ENCODE measurements at places on chromosomes 16 and 17.

DNA sequence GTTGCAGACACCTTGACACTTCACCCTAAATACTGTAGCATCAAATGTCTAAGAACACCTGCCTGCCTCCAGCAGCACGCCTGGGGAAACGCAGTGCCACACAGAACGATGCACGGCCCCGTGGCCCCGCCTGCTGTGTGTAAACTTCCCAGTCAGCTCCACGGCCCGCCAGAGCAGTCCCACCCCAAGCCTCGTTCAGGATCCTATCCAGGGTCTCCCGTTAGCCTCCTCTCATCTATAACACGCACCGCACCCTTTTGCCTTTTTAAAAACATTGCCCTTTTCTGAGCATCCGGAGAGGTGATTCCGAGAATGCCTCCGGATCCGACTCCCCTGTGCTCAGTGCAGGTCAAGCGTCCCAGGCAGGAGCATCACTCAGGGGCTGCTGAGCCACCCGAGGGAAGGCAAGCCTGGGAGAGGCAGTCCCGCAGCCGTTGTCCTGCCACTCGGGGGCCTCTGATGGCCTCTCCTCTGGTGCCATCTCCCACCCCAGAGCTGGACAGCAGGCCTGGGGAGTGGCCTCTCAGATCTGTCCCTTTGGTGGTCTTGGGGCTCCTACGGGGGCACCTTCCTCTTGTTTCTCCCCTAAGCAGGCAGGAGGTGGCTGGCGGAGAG is 37.9 kb upstream of the SLC38A10 start:
- no peak for DNase-seq

GRCh38 chr16:57081744-57082143 is 10.6 kb upstream of the CPNE2 start:
- no peak for DNase-seq

- no peak for DNase-seq
Measured at GRCh38 chr17:60049936-60050335, 28.8 kb downstream of the HEATR6 start.

- DNase-seq = no peak
Measured at GRCh38 chr17:19454074-19454473, 43.0 kb downstream of the RNF112 start.

DNA sequence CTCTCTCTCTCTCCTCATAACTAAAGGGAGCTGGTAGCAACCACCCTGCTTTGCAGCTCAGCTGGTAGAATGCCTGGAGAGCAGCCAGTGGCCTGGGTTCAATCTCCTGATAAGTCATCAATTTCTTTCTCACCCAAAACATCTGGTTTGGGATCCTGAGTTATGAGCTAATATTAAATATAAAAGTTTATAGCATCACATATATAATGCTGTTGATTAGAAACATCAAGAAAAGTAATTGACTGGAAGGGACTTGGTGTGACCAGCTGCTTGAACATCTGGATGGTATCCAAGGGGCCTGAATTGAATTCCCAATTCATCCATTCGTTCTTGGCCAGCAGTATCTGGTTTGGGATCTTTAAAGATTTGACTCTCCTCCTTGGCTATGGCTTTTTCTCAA is 12.2 kb upstream of the ELAC2 start:
- no peak for DNase-seq

GRCh38 chr17:69709441-69709840 is 294.9 kb downstream of the MAP2K6 start:
- no peak for DNase-seq

Measured in activated gamma-delta T cell treated with Interleukin-2 at 50 U/mL for 16 hours (primary cell).